Fibroblast of skin of left biceps (primary cell): ENCODE measurements at places on chromosomes 11 and 22.

- peak; percentile 68 for DNase-seq
Measured at GRCh38 chr11:106466521-106467080, 389.1 kb downstream of the AASDHPPT start.

DNA sequence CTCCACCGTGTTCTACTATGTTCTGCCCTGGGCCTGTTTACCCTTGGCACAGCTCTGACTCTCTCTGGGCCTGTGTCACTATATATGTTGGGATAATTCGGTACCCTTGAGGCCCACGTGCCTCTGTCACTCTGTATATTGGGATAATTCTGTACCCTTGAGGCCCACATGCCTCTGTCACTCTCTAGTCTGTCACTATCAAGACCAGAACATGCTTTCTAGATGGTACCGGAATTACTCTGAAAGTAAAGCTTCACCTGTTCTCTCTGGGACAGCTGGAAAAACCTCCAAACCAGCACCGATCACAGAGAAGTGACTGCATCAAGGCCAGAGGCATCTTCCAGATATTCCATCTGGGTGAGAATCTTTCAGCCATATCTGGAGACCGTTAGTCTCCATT, 9.3 kb upstream of the FCHSD2 start:
- no peak for DNase-seq

- DNase-seq = no peak
Measured at GRCh38 chr11:26105762-26106423, 226.0 kb upstream of the ANO3 start.

DNA sequence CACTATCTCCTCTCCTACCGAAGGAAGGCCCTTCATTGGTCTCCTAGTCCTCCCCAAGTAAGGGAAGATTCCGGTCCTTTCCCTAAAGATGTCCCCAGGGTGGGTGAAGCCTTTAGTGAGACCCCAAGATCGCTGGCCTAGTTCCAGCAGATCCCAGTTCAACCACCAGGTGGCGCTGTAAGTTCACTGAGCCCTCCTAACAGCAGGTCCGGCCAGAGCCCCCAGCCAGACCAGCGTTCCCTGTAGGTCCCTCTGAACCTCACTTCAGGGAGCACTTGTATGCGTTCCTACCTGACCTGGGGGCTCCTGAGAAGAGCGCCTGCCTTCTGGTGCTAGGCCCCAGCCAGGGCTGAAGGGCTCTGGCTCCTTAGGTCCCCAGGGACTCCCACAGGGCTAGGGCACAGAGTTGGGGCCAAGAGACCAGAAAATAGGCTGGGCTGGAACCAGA, 38.1 kb downstream of the LMO1 start:
- peak; percentile 20 for DNase-seq

DNA sequence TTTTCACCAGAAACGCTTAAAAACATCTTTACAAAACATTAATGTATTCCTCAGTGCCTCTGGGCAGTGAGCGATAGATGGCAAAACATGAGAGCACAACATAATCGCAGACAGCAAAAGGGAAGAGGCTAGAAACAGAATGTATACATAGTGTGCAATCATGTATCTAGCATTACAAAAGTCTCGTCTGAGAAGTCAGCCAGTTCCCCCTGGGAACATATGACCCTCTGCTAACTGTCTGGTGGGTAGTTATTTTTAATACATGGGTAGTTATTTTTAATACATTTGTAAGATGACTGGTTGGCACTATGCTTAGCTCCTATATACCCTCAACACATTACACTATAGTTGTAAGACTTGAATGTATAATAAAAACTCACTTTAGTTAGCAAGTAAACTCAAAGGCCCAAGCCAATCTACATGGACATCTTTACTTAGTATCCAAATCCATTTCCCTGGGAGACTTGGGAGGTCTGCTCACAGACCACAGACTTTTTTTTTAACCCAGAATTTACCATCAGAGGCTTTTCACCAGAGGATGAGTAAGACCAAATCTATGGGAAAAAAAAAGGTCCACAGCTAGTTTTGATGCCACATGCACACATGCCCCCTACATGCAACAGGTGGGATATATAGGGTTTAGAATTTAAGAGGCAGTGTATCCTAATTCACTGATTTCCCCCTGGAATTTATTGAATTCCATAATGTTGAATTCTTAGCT, 71.7 kb downstream of the AMBRA1 start:
- DNase-seq = peak; percentile 39
